PC-3 (cell line): ENCODE measurements at places on chromosomes 7 and 10. TPM values are rescaled to one million over a fixed set of nuclear protein-coding genes. Genes with fewer than 3 reads are reported as not detected.

DNA sequence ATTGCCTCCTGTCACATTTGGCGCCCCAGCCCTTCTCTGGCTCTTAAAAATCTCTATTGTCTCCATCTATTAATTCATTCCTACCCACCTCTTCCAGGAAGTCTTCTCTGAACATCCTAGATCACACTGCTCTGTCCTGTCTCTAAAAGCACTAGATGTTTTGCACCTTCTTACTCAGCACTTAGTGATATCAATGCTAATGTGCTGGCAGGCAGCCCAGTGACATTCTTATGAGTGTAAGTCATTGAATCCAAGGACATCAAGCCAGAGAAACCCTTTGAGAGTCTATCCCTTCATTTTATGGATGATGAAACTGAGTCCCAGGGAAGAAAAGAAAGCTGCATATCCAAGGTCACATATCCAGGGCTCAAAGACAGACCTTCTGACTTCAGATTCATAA lies 48.3 kb upstream of the PAX2 start:
- DNase-seq: peak; percentile 50
- no peaks in the 10 kb centered on the region for H3K36me3 ChIP-seq

GRCh38 chr10:110859973-110860376 lies 11.8 kb upstream of the PDCD4 start:
- H3K27ac ChIP-seq: no peak overlapping the region
- no peaks in the 10 kb centered on the region for H3K27me3 ChIP-seq
- H3K36me3 ChIP-seq: no peaks in the 10 kb centered on the region
- no peak overlapping the region for H3K4me3 ChIP-seq
- H3K4me1 ChIP-seq: peaks cover 5% of the 10 kb centered on the region
- DNase-seq: no peak

GRCh38 chr7:91196058-91196457 lies 68.2 kb upstream of the FZD1 start:
- H3K36me3 ChIP-seq: no peaks in the 10 kb centered on the region
- no peak for DNase-seq
- H3K27me3 ChIP-seq: no peaks in the 10 kb centered on the region
- H3K4me1 ChIP-seq: no peaks in the 10 kb centered on the region
- no peak overlapping the region for H3K4me3 ChIP-seq

Gene C10orf105
- not detected in 2 replicates for total RNA-seq

Gene ACSM6
- total RNA-seq: not detected in 2 replicates

Gene PRF1
- not detected in 2 replicates for total RNA-seq
